ENCODE measurements at places on chromosomes 16 and 17.

DNA sequence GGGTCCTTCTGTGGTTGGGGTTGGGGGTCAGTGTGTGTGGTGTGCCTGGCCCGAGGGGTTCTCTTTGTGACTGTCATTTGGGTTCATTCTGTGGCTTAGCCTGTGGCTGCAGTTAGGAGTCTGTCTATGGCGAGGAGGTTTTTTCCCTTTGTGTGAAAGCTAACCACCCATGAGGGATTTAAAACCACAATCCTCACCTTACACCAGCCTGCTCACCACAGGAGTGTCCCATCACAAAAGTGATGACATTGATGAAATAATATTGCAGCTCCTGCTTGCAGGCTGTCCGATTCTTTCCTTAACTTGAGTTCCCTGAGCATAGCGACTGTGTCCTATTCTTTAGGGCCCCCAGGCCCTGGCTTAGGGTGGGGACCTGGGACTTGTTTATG is 113.6 kb downstream of the RAP1GAP2 start:
- DNase-seq: no peak

GRCh38 chr16:78583441-78583840 is 484.0 kb downstream of the WWOX start:
- DNase-seq: no peak

GRCh38 chr17:67353161-67353560 is 13.2 kb downstream of the PSMD12 start:
- no peak for DNase-seq

- DNase-seq: no peak
Observed at GRCh38 chr16:684961-685696, 995 bp upstream of the JMJD8 start.

GRCh38 chr16:72917051-72917450 is 130.9 kb downstream of the ZFHX3 start:
- DNase-seq: no peak

GRCh38 chr17:55549140-55549539 is 37.9 kb upstream of the SMIM36 start:
- DNase-seq: no peak

DNA sequence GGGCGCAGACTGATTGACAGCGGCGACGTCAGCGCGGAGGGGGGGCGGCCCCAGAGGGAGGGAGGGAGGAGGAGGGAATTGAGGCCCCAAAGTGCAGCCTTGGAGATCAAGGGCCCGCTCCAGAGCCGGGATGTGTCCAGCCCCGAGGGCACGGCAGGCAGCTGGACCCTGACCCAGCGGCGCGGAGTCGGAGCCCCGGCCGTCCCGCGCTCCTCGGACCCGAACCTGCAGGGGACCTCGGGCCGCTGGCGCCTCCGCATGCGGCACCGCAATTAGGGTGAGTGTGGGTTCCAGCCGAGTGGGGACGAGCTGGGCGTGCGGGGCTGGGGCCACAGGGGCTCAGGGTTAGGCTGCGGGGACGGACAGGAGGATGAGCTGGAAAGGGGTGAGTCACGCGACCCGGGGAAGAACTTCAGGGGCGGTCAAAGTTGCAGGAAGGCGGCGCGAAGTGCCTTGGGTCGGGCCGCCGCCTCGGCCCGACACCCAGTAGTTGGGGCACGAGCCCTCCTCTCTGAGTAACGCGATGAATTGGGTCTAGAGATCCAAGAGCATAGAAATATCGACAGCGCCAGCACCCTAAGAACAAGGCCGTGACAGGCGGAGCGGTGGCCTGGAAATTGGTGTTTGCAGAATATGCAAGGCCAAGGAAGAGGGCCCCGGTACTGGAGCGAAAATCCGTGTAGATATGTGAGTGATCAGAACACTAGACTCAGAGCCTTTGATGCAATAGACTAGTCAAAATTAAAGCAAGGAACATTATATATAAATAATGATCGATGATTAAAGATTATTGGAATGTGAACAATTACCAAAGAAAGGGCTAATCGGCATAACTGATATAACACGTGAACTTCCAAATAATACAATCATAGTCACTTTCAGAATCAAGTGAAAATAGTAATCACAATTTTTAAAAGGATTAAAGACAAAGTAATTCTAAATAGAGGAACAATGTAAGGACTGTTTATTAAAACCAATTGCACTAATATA is at the start of gene TBX4:
TSS of gene TBX4 (plus strand) at position 122 of the 990 bp plus-strand sequence. CDS start 4,069 bp downstream, outside the sequence.
- no peak for DNase-seq
